ENCODE measurements at places on chromosomes 1 and 21. TPM values are rescaled to one million over a fixed set of nuclear protein-coding genes. Genes with fewer than 3 reads are reported as not detected.

DNA sequence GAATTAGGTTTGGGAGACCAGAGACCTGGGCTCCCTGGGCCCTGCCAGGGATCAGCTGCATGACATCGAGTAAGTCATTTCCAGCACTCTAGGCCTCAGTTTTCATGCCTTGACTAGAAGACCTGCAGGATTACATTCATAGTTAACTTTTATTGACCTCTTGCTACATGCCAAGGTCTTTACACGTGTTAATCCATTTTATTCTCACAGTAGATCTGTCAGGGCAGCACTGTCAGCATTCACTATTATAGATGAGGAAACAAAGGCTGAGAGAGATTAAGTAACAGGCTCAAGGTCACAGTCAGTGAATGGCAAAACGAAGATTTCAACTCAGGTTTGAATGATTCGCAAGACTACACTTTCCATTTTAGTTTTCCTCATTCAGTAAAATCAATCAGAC lies 37.0 kb downstream of the PGM1 start:
- no peak overlapping the region for H3K4me3 ChIP-seq
- peaks cover 24% of the 10 kb centered on the region for H3K36me3 ChIP-seq
- peaks cover 43% of the 10 kb centered on the region for H3K4me1 ChIP-seq
- H3K27me3 ChIP-seq, result no peaks in the 10 kb centered on the region

GRCh38 chr1:190129366-190129765 lies 348.3 kb downstream of the BRINP3 start:
- no peak overlapping the region for H3K27ac ChIP-seq
- DNase-seq, result no peak
- no peaks in the 10 kb centered on the region for H3K4me1 ChIP-seq
- H3K4me3 ChIP-seq, result no peak overlapping the region
- H3K27me3 ChIP-seq, result peaks cover 5% of the 10 kb centered on the region
- H3K36me3 ChIP-seq, result no peaks in the 10 kb centered on the region

DNA sequence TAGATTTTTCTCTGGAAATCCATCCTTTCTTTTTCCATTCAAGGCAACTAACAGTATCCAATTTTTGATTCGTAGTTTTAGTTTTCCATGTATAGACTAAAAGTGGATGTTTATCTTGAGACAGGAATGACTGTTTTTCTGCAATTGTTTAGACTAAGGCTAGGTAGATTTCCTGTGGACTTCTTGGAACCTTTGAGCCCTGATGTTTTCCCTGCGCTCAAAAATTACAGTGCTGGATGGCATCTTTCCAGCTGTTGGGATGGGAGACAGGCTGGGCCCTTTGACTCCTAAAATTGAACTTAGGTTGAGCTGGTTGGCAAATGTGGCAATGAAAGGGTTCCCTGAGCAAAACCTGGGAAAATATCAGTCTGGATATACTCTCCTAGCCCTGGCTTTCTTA lies 180.4 kb downstream of the DHRS3 start:
- peaks cover 55% of the 10 kb centered on the region for H3K4me1 ChIP-seq
- no peak for DNase-seq
- H3K4me3 ChIP-seq, result no peak overlapping the region

The FAM177B gene
- total RNA-seq, result not detected

The HS2ST1 gene
- 26.7 TPM for total RNA-seq

The LCE6A gene
- total RNA-seq, result not detected

All from chondrocyte (in vitro differentiated cells).